ENCODE measurements at places on chromosomes 2 and 18. TPM values are rescaled to one million over a fixed set of nuclear protein-coding genes. Genes with fewer than 3 reads are reported as not detected.

Gene GPR75
- 1.6 TPM for total RNA-seq

Gene PTPRM
- total RNA-seq, result 104 TPM

Gene DPY30
- 75.7 TPM for total RNA-seq

Gene SP5
- not detected for total RNA-seq

Gene ADRA2B
- total RNA-seq, result 0.05 TPM

Gene ANKRD62
- not detected for total RNA-seq

Gene RFX8
- total RNA-seq, result 0.60 TPM

Gene TCF23
- not detected for total RNA-seq

Gene ARHGAP25
- 14.3 TPM for total RNA-seq

Gene RAMP1
- total RNA-seq, result not detected

Gene AQP12A
- total RNA-seq, result not detected

Gene ING5
- 24.8 TPM for total RNA-seq

Gene TMSB10
- 7,745 TPM for total RNA-seq

Gene ALPP
- not detected for total RNA-seq

Gene TTN
- total RNA-seq, result 1.8 TPM

Gene RALB
- 235 TPM for total RNA-seq

Gene ALLC
- total RNA-seq, result not detected

Gene SLC14A1
- total RNA-seq, result not detected

Gene ODC1
- 111 TPM for total RNA-seq

Gene CAPN10
- 31.0 TPM for total RNA-seq

Gene MAP3K19
- not detected for total RNA-seq

Gene NAT8
- not detected for total RNA-seq

Gene ARHGAP28
- total RNA-seq, result 4.3 TPM

Gene ESPNL
- not detected for total RNA-seq

Gene SMYD5
- 26.5 TPM for total RNA-seq

Gene REG1B
- total RNA-seq, result not detected

Gene CCDC68
- total RNA-seq, result 2.1 TPM

Gene FOXD4L1
- 0.17 TPM for total RNA-seq

Gene RTN4
- total RNA-seq, result 312 TPM

Gene CRYBA2
- total RNA-seq, result not detected

Gene ACMSD
- 0.34 TPM for total RNA-seq

Gene MAL
- total RNA-seq, result 4.8 TPM

Gene SERPINB5
- total RNA-seq, result 0.51 TPM

Gene UGT1A8
- total RNA-seq, result not detected

Gene CNDP1
- not detected for total RNA-seq

Gene GALNT5
- 0.09 TPM for total RNA-seq

Gene LHCGR
- total RNA-seq, result not detected

Gene STPG4
- not detected for total RNA-seq

Gene CSRNP3
- total RNA-seq, result 0.51 TPM

Gene OXER1
- total RNA-seq, result not detected

Gene CFAP210
- total RNA-seq, result not detected

Gene FHOD3
- total RNA-seq, result 0.14 TPM

Gene SERPINB12
- total RNA-seq, result not detected

Gene ZSWIM2
- total RNA-seq, result not detected

Gene NGEF
- total RNA-seq, result 0.17 TPM

Gene EPB41L3
- total RNA-seq, result 42.1 TPM

Gene BOK
- total RNA-seq, result 99.4 TPM

Gene RGPD3
- total RNA-seq, result 0.51 TPM

Gene POU3F3
- 0.23 TPM for total RNA-seq

Gene CTAGE1
- not detected for total RNA-seq
